ENCODE measurements at places on chromosomes 4 and X. TPM values are rescaled to one million over a fixed set of nuclear protein-coding genes. Genes with fewer than 3 reads are reported as not detected.
A peak's percentile ranks its signal among the peaks of the same experiment; 100 is the strongest.

CDX4 gene
- total RNA-seq = not detected

TIMM17B gene
- total RNA-seq = 70.6 TPM

CLDN2 gene
- total RNA-seq = not detected

GK gene
- 2.4 TPM for total RNA-seq

DNA sequence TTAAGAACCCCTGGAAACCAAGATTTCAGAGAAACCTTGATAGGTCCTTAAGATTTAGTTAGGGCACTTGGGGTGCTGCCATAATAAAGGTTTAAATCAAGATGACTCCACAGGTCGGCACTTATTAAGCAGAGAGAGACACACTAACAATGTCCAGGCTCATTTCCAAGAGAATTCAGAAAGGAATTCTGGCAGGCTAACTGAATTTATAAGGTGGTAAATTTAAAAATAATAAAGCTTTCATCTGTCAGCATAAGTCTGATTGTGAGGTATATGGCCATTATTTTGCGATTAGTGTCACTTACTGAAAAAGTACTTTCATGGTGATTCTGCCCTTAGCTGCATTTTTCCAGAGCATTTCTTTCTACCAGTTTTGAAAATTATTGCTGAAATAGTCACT lies 472.7 kb downstream of the ARAP2 start:
- DNase-seq = no peak

- DNase-seq = no peak
Measured at GRCh38 chr4:68948044-68948743, 3.4 kb downstream of the UGT2A3 start.

DNA sequence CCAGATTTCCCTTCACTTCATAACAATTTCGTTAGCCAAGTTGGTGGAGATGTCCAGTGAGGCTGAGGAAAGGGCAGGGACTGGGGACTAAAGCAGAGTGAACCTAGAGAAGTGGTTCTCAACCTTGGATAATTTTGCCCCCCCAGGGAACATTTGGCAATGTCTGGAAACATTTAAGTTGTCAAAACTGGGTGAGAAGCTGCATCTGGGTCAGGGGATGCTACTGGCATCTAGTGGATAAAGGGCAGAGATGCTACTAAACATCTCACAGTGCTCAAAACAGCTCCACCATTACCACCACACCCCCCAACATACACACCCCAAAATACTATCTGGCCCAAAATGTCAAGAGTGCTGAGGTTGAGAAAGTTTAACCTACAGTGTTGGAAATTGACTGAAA lies 32.0 kb upstream of the FGF16 start:
- DNase-seq = no peak

GRCh38 chr4:30538794-30539193 lies 181.4 kb upstream of the PCDH7 start:
- no peak for DNase-seq

DNA sequence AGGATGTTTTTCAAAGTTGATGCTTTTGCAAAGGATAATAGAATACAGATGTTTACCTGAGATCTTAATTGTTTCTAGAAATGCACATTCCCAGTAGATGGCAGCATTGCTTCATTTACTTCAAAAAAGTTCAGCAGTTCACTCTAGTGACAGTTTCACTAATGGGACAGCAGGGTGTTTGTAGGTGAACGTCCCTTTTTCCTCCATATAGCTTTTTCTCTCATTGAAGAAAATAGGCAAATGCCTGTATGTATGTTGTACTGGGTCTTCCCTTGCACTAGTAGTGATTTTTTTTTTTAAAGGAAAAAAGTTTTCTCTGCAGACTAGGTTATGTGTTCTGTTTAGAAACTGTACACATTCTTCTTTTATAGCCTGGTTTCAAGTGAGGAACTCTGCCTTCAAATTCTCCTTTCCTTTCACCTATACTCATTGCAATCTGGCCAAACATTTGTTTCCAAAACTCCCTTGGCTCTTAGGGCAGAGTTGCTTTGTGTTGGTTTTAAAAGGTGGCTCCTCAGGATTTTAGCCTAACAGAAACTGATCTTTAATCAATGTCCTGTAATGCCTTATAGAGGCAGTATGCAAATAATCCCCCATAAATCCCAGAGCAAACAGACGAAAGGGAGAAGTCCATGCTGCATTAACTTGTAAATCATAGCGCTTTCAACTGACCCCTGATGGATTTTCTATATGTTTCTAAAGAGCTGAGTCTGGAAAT lies 86.3 kb downstream of the EGF start:
- peak; percentile 39 for DNase-seq

- DNase-seq = no peak
Measured at GRCh38 chr4:22733816-22734215, 41.1 kb downstream of the GBA3 start.

- no peak for DNase-seq
Measured at GRCh38 chrX:42704454-42704853, 73.5 kb downstream of the PPP1R2C start.
